Psoas muscle (tissue), 8 donors: ENCODE measurements at places on chromosomes 4 and X. TPM values are rescaled to one million over a fixed set of nuclear protein-coding genes. Genes with fewer than 3 reads are reported as not detected.

DNA sequence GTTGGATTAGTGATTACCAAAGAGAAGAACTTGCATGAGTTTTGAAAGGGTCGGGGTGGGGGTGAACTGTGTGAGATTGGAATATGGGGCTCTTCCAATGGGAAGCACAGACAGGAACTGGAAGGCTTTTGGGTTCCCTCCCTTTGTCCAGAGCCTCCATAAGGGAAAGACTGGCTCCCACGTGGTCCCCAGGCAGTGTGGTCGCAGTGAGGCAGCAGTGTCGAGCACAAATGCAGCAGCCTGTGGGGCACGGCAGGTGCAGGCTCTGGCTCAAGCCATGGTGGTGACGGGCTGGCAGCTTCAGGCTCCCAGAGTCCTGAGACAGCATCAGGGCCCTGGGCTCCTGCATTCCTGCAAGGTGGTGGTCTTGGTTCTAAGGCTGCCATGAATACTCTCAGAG is 45.5 kb downstream of the VCX2 start:
- no peaks in the 10 kb centered on the region for H3K27me3 ChIP-seq
- no peak overlapping the region for H3K27ac ChIP-seq
- H3K36me3 ChIP-seq: no peaks in the 10 kb centered on the region
- DNase-seq: no peak
- no peaks in the 10 kb centered on the region for H3K4me1 ChIP-seq
- no peak overlapping the region for H3K4me3 ChIP-seq

DNA sequence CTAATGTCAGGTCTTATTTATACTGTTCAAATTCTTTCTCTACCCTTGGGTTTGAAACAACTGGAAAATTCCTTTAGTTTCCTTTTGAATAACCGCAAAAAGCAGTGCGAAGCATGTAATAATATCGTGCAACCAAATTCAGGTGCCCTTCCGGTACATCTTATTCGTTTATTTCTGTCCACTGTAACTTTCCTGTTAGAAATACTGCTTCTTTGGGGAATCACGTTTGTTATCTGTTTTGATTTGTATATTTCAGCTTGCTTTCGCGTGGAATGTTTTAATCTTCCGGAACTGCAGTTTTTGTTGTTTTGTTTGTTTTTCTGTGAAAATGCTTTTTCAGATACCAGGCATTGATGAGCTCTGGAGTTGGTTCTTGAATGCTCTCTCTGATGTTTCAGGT is 85.7 kb upstream of the HPRT1 start:
- H3K36me3 ChIP-seq: no peaks in the 10 kb centered on the region
- peaks cover 3% of the 10 kb centered on the region for H3K4me1 ChIP-seq
- no peaks in the 10 kb centered on the region for H3K27me3 ChIP-seq
- H3K27ac ChIP-seq: peak overlapping the region; percentile 87
- DNase-seq: no peak
- H3K4me3 ChIP-seq: peak overlapping the region; percentile 83

- H3K27ac ChIP-seq: no peak overlapping the region
- H3K4me3 ChIP-seq: no peak overlapping the region
- no peaks in the 10 kb centered on the region for H3K36me3 ChIP-seq
- DNase-seq: no peak
Observed at GRCh38 chrX:50770702-50771101, 43.3 kb downstream of the SHROOM4 start.

GRCh38 chrX:48719958-48720357 is 23.4 kb downstream of the SUV39H1 start:
- no peaks in the 10 kb centered on the region for H3K36me3 ChIP-seq
- no peak overlapping the region for H3K27ac ChIP-seq
- DNase-seq: no peak
- no peaks in the 10 kb centered on the region for H3K4me1 ChIP-seq
- H3K27me3 ChIP-seq: no peaks in the 10 kb centered on the region

DNA sequence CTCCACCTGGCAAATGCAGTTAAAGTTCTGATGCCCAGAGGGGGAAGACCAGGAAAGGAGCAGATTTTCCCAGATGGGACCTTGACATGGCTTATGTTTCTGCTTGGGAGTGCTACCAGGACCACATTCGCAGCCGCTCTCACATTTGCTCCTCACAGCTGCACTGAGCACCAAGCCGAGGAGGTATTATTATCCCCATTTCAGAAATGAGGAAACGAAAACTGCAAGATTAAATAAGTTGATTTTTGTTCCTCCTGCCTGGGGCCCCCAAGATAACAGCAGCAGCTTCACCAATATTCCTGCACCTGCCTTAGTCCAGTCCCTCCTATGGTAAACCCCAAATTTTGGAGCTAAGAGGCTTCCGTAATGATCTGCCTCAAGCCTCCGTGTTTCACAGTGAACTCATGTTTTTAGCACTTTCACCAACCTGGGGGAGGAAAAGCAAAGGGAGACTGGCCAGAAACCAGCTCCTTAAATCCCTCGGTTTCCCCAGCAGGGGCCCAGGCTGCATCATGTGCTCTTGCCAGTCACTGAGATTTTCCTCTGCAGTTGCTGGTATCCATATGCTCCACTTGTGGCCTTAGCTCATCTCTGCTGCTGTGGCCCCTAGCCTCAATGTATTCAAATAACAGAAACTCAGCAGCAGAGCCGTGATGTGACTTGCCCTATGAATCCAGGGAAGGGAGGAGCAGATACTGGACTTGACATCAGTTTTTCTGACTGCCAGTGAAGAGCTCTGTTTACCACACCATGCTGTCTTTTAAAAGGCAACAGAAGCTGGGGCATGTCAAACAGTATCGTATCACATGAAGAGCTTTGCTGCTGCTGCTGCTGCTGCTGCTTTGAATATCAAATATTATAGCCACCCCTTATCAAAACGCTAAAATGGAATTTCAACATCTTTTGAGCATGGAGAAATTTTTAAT is 95.5 kb upstream of the KLHL13 start:
- no peaks in the 10 kb centered on the region for H3K27me3 ChIP-seq
- H3K27ac ChIP-seq: no peak overlapping the region
- H3K4me3 ChIP-seq: no peak overlapping the region
- H3K36me3 ChIP-seq: no peaks in the 10 kb centered on the region
- DNase-seq: no peak
- no peaks in the 10 kb centered on the region for H3K4me1 ChIP-seq

DNA sequence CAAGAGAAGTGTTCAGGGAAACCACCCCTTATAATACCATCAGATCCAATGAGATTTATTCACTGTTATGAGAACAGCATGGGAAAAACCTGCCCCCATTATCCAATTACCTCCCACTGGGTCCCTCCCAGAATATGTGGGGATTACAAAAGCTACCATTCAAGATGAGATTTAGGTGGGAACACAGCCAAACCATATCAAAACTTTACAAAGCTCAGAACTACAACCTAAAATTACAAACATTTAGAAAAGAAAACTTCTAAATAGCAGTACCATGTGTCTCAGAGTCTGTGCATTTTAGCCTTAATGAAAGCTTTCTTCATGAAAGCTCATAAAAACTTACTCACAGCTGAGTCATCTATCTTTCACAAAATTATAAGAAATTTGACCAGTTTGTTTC is 1442.8 kb upstream of the PCDH7 start:
- DNase-seq: no peak
- no peaks in the 10 kb centered on the region for H3K36me3 ChIP-seq
- no peak overlapping the region for H3K4me3 ChIP-seq
- H3K27ac ChIP-seq: no peak overlapping the region

Gene EFHC2
- not detected for total RNA-seq

Gene UGT8
- not detected for total RNA-seq

Gene DGKK
- total RNA-seq: not detected

Gene DAPP1
- total RNA-seq: 0.52 TPM

Gene DKC1
- total RNA-seq: 45.5 TPM
